Body of pancreas (tissue), 4 donors: ENCODE measurements at places on chromosomes 6 and 20. TPM values are rescaled to one million over a fixed set of nuclear protein-coding genes. Genes with fewer than 3 reads are reported as not detected.

DNA sequence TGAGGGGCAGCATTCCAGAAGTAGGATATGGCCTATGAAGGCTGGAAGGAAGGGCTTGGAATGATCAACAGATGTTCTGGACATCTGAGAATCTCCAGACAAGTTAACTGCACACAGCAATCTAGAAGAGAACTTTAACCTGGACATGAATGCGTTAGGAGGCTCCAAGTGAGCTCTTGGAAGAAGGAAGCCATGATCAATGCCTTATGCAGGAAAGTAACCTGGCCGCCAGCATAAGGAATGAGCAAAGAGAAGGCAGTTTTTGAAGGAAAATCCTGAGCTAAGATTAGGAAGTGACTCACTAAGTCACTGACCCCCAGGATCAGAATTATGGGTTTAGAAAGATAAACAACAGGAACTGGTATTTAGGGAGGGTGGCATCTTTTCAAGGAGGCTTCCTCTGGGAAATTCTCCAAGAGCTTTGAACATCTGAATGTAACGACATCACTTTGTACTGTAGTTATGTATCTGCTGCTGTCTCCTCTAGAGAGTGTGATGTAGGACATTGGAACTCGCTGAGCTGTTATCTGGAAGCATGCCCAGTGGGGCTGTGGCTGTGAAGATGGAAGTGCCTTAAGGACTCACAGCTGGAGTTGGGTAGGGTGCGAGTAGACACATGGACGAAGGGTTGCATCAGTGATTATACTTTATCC lies 236.8 kb downstream of the PACRG start:
- H3K4me3 ChIP-seq: no peak overlapping the region
- peak; percentile 18 for DNase-seq
- H3K27me3 ChIP-seq: no peaks in the 10 kb centered on the region
- no peaks in the 10 kb centered on the region for H3K36me3 ChIP-seq

- H3K36me3 ChIP-seq: no peaks in the 10 kb centered on the region
- DNase-seq: no peak
- no peaks in the 10 kb centered on the region for H3K4me1 ChIP-seq
- H3K4me3 ChIP-seq: no peak overlapping the region
- no peaks in the 10 kb centered on the region for H3K27me3 ChIP-seq
Observed at GRCh38 chr20:51360451-51361201, 181.9 kb downstream of the NFATC2 start.

- H3K4me3 ChIP-seq: no peak overlapping the region
- H3K4me1 ChIP-seq: no peaks in the 10 kb centered on the region
- no peak overlapping the region for H3K27ac ChIP-seq
- H3K36me3 ChIP-seq: no peaks in the 10 kb centered on the region
Observed at GRCh38 chr6:120608826-120609225, 725.5 kb downstream of the TBC1D32 start.

DNA sequence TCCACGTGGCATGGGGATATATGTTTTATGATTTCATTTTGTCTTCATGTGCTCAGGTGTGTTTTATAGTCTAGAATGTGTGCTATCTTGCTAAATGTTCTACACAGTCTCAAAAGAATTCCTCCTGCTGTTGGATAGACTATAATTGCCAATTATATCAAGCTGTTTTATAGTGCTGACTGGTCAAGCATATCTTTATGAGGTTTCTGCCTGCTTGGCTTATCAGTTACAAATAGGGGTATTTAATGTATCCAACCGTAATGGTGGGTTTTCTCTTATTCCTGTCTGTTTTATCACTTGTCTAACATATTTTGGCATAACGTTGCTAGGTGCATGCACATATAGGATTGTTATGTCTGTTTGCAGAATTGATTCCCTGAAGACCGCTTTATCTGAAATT lies 201.3 kb downstream of the EYS start:
- H3K36me3 ChIP-seq: no peaks in the 10 kb centered on the region
- no peak overlapping the region for H3K27ac ChIP-seq
- H3K27me3 ChIP-seq: no peaks in the 10 kb centered on the region
- DNase-seq: no peak

GRCh38 chr20:10428008-10428407 lies 6.0 kb downstream of the MKKS start:
- no peaks in the 10 kb centered on the region for H3K36me3 ChIP-seq
- peaks cover 35% of the 10 kb centered on the region for H3K4me1 ChIP-seq
- no peak overlapping the region for H3K4me3 ChIP-seq
- H3K27me3 ChIP-seq: no peaks in the 10 kb centered on the region
- no peak overlapping the region for H3K27ac ChIP-seq

DNA sequence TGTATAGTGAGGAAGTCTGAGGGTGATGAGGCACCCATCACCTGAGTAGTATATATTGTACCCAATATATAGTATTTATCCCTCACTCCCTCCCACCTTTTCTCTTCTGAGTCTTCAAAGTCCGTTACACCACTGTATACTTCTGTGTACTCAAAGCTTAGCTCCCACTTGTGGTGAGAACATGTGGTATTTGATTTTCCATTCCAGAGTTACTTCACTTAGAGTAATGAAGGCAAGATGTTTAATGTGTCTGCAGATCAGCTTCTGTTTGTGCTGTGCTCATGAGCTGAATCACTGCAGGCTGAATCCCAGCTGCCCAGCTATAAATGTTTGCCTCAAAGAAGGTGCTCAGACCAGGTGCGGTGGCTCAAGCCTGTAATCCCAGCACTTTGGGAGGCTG lies 139.3 kb upstream of the FOXA2 start:
- H3K4me1 ChIP-seq: no peaks in the 10 kb centered on the region
- H3K27me3 ChIP-seq: no peaks in the 10 kb centered on the region
- DNase-seq: no peak
- no peaks in the 10 kb centered on the region for H3K36me3 ChIP-seq

DNA sequence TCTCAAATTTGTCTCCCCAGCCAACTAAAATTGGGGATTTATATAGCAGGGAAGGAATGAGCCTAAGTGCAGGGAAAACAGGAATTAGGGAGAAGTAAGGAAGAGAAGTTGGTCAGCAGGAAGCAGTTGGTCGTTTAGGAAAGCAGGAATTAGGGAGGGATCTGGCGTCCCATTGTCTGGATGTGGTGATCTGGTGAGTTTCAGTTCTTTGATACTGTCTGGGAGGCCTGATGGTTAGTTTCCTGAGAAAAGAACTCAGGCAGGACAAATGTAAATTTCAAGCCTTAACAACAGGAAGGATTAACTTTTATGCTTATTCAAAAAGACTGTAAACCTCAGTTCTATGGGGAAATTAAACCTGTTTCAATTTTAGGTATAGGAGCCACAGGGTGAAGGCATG lies 116.2 kb upstream of the PRL start:
- DNase-seq: no peak
- H3K27me3 ChIP-seq: no peaks in the 10 kb centered on the region
- H3K36me3 ChIP-seq: no peaks in the 10 kb centered on the region
- no peak overlapping the region for H3K27ac ChIP-seq
- no peak overlapping the region for H3K4me3 ChIP-seq

The TAAR5 gene
- total RNA-seq: not detected

The EFCAB8 gene
- 0.26 TPM for total RNA-seq

The AIF1 gene
- total RNA-seq: 2.3 TPM
